ENCODE measurements at places on chromosomes 11 and 22. TPM values are rescaled to one million over a fixed set of nuclear protein-coding genes. Genes with fewer than 3 reads are reported as not detected.

The CHRDL2 gene
- total RNA-seq = not detected

DNA sequence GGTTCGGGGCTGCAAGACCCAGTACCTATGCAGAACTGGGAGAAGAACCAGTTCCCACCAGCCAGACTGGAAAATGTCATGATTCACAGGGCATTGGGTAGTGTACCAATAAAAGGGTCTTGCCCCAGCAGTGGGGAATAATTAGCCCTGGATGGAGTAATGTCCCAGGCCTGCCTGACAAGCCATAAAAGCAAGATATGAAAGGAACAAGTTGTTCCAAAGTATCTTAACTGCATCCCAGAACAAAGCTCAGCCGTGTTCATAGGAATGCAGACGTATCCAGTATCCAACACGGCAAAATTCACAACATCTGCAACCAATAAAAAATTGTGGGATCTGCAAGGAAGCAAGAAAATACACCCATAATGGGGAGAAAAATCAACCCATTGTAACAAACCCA, 47.9 kb downstream of the ASCL2 start:
- DNase-seq = no peak
- no peaks in the 10 kb centered on the region for H3K27me3 ChIP-seq

DNA sequence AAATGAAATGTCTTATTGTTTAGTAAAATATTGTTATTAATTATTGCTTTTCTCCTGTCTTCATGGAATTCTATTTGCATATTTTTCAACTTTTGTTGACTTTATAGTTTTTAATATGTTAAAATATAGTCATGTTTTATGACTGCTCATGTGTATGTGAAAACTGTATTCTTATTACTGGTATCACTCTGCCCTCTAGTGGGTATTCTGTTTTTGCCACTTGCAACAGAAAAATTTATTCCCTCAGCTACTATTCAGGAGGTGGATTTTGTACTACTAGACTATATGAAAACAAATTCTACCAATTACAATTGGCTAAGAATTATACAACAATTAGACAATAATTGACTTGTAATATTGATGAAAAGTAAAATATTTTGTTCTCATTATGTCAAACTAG, 45.0 kb downstream of the OR4C6 start:
- no peaks in the 10 kb centered on the region for H3K4me1 ChIP-seq
- no peak overlapping the region for H3K27ac ChIP-seq
- no peak overlapping the region for H3K4me3 ChIP-seq
- no peaks in the 10 kb centered on the region for H3K27me3 ChIP-seq
- no peak for DNase-seq
- no peaks in the 10 kb centered on the region for H3K36me3 ChIP-seq

DNA sequence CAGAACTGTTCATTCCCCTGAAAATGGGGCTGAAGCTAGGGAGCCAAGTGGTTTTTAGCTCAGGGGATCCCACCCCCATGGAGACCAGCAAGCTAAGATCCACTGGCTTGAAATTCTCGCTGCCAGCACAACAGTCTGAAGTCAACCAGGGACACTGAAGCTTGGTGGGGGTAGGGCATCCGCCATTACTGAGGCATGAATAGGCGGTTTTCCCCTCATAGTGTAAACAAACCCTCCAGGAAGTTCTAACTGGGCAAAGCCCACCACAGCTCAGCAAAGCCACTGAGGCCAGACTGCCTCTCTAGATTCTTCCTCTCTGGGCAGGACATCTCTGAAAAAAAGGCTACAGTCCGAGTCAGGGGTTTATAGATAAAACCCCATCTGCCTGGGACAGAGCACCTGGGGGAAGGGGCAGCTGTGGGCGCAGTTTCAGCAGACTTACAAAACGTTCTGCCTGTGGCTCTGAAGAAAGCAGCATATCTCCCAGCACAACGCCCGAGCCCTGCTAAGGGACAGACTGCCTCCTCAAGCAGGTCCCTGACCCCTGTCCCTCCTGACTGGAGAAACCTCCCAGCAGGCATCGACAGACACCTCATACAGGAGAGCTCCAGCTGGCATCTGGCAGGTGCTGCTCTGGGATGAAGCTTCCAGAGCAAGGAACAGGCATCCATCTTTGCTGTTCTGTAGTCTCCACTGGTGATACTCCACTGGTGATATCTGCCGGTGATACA, 32.7 kb downstream of the GAB4 start:
- no peak overlapping the region for H3K4me3 ChIP-seq
- no peaks in the 10 kb centered on the region for H3K36me3 ChIP-seq
- no peaks in the 10 kb centered on the region for H3K4me1 ChIP-seq
- no peaks in the 10 kb centered on the region for H3K27me3 ChIP-seq
- no peak overlapping the region for H3K27ac ChIP-seq

DNA sequence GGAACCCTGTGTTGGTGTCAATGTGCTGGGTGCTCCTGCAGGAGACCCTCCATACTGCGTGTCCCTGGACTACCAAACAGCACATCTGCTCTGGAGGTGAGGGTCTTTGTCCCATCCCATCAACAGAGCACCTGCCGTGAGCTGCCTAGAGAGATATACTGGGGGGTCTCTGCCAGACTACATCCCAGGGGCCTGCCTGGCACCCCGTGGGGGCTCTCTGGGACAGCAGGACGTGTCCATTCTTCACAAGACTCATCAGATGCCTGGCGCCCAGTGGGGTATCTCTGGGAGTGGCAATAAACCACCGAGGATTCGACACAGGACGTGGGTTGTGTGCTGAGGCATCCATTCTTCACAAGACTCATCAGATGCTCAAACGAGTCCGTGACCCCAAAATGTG, 42.7 kb downstream of the SHANK2 start:
- no peaks in the 10 kb centered on the region for H3K4me1 ChIP-seq
- H3K4me3 ChIP-seq = no peak overlapping the region
- no peak overlapping the region for H3K27ac ChIP-seq
- DNase-seq = no peak

GRCh38 chr11:17611503-17612220, 64.6 kb downstream of the OTOG start:
- H3K27ac ChIP-seq = no peak overlapping the region
- no peaks in the 10 kb centered on the region for H3K4me1 ChIP-seq
- H3K4me3 ChIP-seq = no peak overlapping the region
- no peak for DNase-seq
- H3K27me3 ChIP-seq = no peaks in the 10 kb centered on the region

The SMTN gene
- 41.6 TPM for total RNA-seq

GRCh38 chr22:22158965-22159364, 85.6 kb upstream of the VPREB1 start:
- no peak overlapping the region for H3K27ac ChIP-seq
- H3K36me3 ChIP-seq = no peaks in the 10 kb centered on the region
- H3K4me3 ChIP-seq = no peak overlapping the region
- no peak for DNase-seq

DNA sequence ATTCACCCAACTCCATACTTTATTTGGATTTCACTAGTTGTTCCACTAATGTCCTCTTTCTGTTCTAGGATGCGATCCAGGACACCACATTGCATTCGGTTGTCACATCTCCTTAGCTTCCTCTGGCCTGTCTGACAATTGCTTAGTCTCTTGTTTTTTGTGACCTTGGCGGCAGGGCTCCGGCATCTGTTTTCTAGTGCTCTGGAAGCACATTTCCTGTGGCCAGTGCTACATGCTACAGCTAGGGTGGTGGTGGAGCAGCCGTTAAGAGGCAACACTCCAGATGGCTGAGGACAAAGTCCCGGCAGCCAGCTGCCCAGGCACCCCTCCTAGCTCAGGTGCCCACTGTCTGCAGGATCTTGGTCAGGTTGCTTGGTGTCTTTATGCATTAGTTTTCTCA, 6.8 kb downstream of the STX3 start:
- no peaks in the 10 kb centered on the region for H3K27me3 ChIP-seq
- DNase-seq = no peak
- H3K36me3 ChIP-seq = no peaks in the 10 kb centered on the region
- no peak overlapping the region for H3K27ac ChIP-seq

DNA sequence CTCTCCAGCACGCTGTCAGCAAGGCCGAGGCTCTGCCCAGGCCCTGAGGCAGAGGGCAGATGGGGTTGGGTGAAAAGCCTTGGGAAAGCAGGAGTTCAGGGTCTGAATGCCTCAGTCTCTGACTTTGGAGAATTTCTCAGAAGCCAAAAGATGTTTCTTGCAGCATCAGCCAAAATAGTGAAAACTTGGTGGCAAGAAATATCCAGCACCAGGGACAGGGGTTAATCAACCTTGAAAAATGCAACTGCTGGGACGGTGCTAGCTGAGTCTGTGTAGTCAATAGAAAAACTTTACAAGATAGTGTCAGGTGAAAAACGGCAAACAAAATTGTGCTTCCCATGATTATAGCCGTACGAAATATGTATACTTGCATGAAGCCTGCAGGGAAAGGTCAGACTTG, 1.4 kb upstream of the ABCC8 start:
- H3K4me1 ChIP-seq = no peaks in the 10 kb centered on the region
- no peak for DNase-seq
- H3K36me3 ChIP-seq = no peaks in the 10 kb centered on the region
- H3K27ac ChIP-seq = no peak overlapping the region
- no peak overlapping the region for H3K4me3 ChIP-seq
- H3K27me3 ChIP-seq = peaks cover 33% of the 10 kb centered on the region

The GRAMD1B gene
- 8.2 TPM for total RNA-seq

DNA sequence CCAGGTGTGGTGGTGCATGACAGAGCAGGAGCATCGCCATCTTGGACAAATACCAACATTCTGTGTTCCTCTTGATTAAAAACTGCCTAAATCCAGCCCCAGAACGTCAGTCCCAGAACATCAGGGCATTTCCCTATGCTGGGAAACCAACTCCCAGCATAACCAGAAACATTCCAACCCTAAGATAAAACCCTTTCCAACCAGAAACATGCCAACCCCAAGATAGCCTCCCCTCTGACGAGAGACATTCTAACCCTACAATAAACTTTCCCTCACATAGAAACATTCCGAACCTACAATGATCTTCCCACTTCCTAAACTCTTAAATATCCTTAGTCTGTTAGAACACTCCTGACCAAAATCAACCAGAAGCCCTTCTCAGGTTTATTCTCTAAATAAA, 11.6 kb downstream of the PLAAT4 start:
- H3K36me3 ChIP-seq = no peaks in the 10 kb centered on the region
- no peak overlapping the region for H3K27ac ChIP-seq
- no peak overlapping the region for H3K4me3 ChIP-seq
- H3K27me3 ChIP-seq = no peaks in the 10 kb centered on the region
- no peaks in the 10 kb centered on the region for H3K4me1 ChIP-seq

- no peak for DNase-seq
- no peaks in the 10 kb centered on the region for H3K27me3 ChIP-seq
- no peaks in the 10 kb centered on the region for H3K4me1 ChIP-seq
These were observed 36.6 kb downstream of the C11orf58 start for GRCh38 chr11:16774936-16775613.

The MMP13 gene
- total RNA-seq = not detected

The POU2AF2 gene
- total RNA-seq = 2.0 TPM

The OR52A1 gene
- not detected for total RNA-seq

DNA sequence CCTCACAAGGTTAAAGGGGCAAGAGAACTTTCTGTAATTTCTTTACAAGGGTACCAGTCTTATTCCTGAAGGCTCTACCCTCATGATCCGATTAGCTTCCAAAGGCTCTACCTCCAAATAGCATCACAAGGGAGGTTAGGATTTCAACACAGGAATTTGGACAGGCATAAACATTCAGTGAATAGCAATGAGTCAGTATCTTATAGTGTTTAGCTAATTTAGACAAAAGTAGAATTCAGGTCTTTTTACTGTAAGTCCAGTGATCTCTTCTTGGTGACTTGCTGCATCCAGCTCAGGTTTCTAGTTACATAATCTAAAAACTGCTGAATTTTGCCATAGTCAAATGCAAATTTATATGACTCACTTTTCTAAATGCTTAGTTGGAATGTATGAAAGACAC, 1995.6 kb upstream of the RAG2 start:
- H3K4me1 ChIP-seq = no peaks in the 10 kb centered on the region
- H3K27ac ChIP-seq = no peak overlapping the region

GRCh38 chr22:40033586-40034380, 39.0 kb downstream of the FAM83F start:
- no peaks in the 10 kb centered on the region for H3K27me3 ChIP-seq
- DNase-seq = peak; percentile 33
- no peak overlapping the region for H3K27ac ChIP-seq
- H3K36me3 ChIP-seq = no peaks in the 10 kb centered on the region
- no peaks in the 10 kb centered on the region for H3K4me1 ChIP-seq

The KDM4E gene
- not detected for total RNA-seq

GRCh38 chr11:128771102-128771501, 77.2 kb downstream of the FLI1 start:
- H3K36me3 ChIP-seq = no peaks in the 10 kb centered on the region
- H3K27ac ChIP-seq = no peak overlapping the region
- no peaks in the 10 kb centered on the region for H3K4me1 ChIP-seq
- no peak for DNase-seq
- H3K27me3 ChIP-seq = no peaks in the 10 kb centered on the region
- H3K4me3 ChIP-seq = no peak overlapping the region

- no peak overlapping the region for H3K4me3 ChIP-seq
- no peaks in the 10 kb centered on the region for H3K36me3 ChIP-seq
- no peak overlapping the region for H3K27ac ChIP-seq
- DNase-seq = no peak
These were observed 16.3 kb downstream of the GRAP2 start for GRCh38 chr22:39917197-39917643.

The IFITM10 gene
- 0.33 TPM for total RNA-seq

DNA sequence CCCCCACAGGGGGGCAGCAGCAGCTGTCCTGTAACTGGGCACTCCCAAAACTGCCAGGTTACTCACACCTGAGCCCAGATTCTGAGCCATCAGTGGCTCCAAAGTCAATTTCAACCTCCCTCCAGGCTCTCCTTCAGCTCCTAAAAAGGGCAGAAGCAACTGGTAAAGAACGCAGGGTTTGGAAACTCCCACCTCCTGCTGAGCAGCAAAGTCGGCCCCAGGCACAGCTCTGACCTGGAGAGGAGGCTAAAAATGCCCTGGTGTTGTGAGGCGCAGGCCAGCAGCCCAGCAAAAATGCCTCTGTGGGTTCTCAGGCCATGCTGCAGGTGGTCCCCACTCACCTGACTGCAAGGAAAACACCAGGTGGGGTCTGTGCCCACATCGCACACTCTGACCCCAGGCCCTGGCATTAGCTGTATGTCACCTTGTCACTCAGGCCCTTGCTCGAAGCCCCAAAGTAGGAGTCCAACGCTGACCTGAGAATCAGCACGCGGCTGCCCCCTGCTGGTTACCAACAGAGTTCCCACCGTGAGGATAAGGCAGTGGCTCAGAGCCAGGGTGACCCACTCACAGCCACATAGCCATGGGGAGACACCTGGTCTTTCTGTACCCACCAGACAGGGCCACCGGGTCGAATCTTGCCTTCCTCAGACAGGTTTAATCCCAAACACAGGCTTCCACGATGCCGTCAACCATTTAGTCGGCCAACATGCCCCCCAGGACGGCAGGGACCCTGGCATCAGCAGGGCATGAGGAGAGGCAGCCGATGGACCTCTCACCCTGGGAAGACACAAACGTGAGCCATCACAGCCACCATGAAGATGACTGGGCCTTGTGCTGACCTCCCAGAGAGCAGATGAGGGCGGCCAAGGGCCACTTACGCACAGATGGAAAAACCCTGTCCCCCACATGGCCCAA, 11.1 kb downstream of the POLR3H start:
- peaks cover 6% of the 10 kb centered on the region for H3K4me1 ChIP-seq
- no peak for DNase-seq
- peak overlapping the region; percentile 36 for H3K27ac ChIP-seq
- peaks cover 6% of the 10 kb centered on the region for H3K36me3 ChIP-seq
- H3K27me3 ChIP-seq = no peaks in the 10 kb centered on the region
- no peak overlapping the region for H3K4me3 ChIP-seq

All from breast epithelium (tissue), 4 donors.